ENCODE measurements at places on chromosomes 2 and 18.

DNA sequence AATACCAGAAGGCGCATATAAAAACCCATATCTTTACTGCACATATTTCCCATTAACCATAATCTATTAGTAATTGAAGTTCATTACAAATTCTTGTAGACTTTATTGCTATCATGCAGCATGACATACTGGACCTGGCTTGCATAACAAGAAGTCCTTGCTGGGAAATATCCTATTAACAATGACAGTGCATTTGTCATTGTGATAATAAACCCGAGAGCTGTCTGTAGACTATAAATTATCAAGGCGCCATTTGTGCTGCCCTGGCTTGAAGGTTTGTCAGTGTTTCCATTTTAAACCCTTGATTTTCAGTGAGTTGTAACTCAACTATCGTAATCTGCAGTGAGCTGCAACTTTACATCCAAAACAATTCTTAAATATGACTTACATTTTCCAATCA lies 59.0 kb downstream of the HNMT start:
- DNase-seq: no peak

GRCh38 chr2:233010569-233011267 lies 2.3 kb downstream of the NGEF start:
- no peak for DNase-seq

DNA sequence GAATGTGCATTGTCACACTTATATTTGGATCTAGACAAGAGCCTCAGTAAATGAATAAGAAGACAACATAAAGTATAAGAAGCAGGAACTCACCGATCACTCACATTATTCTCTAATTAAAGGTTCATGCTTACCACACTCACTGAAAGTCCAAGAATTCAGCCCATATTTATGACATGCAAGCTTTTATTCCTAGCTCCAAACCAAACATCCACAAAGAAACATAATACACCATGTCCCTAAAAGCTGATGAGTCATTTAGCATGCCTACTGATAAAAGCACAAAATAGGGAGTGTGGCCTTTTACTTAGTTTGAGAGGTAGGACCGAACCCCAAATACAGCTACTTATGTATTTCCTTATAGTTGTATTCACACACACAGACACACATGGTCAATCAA lies 1094.6 kb upstream of the CDH2 start:
- DNase-seq: no peak

- no peak for DNase-seq
Observed at GRCh38 chr2:119430023-119430498, 1.6 kb upstream of the TMEM37 start.

DNA sequence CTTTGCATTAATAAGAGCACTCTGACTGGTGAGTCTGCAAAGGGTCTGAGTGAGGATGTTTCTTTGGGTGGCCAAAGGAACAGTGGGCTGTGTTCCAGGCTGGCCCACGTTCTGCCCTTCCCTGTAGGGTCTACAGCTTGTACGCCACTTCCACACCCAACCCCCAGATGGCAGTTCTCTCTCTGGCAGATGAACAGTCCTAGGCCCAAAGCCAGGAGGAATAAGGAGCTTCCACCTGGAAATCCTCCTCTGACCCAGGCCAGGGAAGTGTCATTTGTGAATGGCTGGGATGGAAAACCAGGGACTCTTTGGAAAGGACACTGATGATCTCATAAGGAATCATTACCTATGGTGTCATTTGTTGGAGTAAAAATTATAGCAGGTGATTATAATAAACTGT lies 6.6 kb downstream of the OTOF start:
- DNase-seq: no peak

DNA sequence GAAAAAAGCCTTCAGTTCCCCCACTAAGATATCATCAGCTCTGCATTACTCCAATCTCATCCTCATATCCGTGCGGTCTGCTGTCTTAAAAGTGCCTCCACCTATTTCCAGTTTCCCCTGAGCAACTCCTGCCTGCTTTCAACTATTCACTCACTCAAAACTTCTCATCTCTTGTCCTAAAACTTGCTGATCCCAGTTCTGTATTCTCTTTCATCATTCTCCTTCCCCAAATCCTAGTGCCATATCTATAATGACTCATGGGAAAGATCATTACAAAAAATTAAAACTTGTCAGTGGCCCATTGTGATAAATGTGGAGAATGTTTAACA lies 20.0 kb downstream of the ACVR1 start:
- DNase-seq: no peak

DNA sequence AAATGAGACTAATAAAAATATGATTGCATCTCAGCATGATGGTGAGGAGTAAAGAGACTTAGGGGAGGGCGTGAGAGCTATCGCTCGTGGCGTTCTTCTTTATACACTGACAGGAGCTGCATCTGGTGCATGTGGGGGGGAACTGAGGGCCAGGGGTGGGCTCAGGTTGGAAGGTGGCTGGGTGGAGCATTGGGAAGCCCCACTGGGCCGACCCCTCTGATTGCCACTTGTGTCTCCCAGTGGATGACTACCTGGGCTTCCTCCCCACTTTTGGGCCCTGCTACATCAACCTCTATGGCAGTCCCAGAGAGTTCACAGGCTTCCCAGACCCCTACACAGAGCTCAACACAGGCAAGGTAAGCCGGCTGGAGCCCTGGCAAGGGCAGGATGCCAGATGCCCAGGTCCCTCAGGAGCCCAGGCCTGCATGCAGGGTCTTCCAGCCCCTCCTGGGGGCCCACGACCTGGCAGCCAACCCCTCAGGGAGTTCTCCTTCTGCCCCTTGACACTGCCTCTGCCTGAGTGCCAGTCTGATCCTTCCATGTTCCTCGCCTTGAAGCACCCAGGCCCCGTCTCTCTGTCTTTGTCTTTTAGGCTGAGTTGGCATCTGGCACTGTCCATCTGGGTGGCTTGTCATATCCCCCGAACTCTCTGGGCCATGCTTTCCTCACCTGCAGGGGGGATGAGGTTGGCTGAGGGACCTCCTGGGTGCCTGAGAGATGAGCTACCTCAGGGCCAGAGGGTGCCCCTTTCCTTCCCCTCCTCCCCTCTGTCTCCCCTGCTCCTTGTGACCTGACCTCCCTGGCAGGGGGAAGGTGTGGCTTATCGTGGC lies 97.7 kb downstream of the DYSF start:
- DNase-seq: no peak

DNA sequence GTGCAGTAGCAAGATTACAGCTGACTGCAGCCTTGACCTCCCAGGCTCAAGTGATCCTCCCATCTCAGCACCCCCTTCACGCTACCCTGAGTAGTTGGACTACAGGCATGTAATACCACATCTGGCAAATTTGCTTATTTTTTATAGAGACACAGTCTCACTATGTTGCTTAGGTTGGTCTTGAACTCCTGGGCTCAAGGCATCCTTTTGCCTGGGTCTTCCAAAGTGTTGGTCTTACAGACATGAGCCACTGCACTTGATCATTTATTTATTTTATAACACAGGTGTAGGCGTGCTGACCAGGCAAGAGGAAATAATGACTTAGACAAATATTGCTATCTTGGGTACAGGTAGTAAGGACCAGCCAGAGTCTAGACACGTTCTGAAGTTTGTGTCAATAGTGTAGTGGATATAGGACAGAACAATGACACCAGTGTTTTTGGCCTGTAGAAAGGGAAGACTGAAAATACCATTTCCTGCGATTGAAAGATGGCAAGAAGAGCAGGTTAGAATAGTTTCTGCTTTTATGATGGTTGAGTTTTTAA lies 71.0 kb upstream of the THUMPD2 start:
- no peak for DNase-seq

All from fibroblast of skin of left biceps (primary cell).